ENCODE measurements at places on chromosomes 13 and 19.
A peak's percentile ranks its signal among the peaks of the same experiment; 100 is the strongest.

- no peak for DNase-seq
These were observed 12.8 kb downstream of the TNFAIP8L1 start for GRCh38 chr19:4652075-4652474.

DNA sequence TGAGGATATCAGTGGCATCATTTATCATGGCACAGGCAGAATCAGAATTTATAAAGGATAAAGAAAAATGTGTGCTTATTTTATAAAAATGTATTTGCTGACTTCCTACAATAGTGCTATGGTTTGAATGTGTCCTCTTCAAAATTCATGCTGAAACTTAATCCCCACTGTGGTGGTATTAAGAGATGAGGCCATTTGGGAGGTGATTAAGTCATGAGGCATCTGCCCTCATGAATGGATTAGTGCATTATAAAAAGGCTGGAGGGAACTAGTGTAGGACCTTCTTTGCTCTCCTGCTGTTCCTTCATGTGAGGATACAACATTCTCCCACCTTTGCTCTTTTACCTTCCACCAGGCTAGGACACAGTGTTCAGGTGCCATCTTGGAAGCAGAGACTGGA is 212.8 kb downstream of the RFC3 start:
- DNase-seq: no peak

- peak; percentile 57 for DNase-seq
These were observed 19.6 kb downstream of the AP2A1 start for GRCh38 chr19:49786376-49786820.

DNA sequence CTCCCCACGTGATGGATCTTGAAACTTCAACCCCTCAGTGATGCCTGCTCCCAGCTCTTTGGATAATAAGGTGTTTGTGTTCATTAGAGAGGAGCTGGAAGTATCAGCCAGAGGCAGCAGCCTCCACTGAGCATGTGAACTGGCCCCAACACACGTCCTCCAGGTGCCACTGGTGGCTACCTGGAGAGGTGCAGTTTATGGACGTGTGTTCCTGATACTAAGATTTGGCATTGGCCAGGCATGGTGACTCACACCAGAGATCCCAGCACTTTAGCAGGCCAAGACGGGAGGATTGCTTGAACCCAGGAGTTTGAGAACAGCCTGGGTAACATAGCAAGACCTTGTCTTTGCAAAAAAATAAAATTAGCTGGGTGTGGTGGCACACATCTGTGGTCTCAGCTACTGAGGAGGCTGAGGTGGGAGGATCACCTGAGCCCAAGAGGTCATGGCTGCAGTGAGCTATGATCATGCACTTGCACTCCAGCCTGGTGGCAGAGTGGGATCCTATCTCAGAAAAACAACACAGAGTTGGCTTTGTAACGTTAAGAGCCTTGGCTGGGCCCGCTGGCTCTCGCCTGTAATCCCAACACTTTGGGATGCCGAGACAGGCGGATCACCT is 34.4 kb downstream of the SLC25A42 start:
- DNase-seq: no peak

DNA sequence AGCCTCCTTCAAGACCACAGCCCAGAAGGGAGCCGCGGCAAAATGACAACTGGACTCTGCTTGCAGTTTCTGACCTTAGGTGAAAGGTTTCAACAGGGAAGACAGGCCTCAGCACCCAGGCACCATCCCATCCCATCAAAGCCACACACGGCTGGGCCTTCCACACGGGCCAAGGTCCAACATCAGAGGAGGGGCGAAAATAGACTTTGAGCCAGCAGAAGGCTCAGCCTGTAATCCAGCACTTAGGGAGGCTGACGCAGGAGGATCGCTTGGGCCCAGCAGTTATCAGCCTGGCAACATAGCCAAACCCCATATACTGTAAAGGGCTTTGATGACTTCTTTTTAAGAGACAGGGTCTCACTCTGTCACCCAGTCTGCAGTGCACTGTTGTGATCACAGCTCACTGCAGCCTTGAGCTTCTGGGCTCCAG is 26.8 kb upstream of the TINCR start:
- no peak for DNase-seq

- DNase-seq: peak; percentile 55
These were observed 80.0 kb downstream of the KDM4B start for GRCh38 chr19:5048727-5049553.

DNA sequence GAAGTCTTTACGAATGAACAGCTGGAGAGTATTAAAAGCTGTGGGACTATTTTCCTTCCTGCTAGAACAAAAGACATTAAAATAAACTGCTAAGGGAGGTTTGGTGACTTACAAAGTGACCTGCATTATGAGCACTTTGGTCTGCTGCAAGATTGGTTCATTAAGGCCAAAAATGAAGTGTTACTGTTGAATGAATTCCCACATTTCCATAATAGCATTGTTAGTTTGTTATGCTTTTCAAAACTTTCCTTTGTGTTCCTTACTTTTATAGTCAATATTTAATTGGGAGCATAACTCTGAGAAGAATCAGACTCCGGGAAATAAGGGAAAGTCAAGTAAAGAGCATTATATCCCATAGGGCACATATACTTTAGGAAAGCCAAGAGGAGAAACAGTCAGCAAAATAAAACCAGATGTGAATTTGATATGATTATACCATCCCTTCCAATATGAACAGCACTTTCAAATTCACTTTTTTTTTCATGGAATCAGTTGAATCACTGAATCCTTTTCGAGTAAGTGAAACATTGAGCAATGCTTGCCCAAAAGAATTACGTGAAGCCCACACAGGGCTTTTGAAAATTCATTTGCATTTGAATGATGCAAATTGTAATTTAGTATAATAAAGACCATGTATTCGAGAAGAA is 112.6 kb downstream of the KCTD12 start:
- DNase-seq: no peak

DNA sequence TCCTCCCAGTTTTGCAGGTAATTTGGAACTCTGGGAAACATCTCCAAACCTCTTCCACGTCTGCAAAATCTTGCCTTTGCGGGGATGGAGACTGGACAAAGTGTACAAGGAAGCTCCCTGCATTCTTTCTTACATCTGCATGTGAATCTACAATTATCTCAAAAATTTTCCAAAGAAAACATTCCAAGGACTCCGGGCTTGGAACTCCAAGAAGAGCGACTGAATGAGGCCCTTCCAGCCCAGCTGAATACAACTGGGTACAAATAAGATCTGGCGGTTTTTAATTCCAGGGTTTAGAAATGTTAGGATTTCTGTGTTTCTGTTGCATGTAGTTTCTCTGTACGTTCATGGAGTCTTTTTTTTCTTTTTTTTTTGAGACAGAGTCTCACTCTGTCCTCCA is 28.5 kb downstream of the EXOC3L2 start:
- DNase-seq: no peak

DNA sequence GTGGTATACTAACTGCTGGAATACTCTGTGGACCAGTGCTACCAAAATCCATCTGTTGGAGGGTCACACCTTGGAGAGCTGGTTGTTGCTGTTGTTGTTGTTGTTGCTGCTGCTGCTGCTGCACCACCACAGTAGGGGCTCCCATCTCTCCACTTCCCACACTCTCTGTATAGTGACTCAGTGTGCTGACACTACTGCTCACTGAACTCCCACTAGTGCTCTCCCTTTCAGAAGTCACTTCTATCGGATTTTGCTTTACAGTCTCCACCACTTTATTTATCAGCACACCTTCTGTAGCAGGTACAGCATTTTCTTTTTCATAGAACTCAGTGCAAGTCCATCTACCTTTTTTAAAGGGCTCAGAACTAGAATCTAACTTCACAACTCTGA is 1.7 kb downstream of the TSC22D1 start:
- no peak for DNase-seq

DNA sequence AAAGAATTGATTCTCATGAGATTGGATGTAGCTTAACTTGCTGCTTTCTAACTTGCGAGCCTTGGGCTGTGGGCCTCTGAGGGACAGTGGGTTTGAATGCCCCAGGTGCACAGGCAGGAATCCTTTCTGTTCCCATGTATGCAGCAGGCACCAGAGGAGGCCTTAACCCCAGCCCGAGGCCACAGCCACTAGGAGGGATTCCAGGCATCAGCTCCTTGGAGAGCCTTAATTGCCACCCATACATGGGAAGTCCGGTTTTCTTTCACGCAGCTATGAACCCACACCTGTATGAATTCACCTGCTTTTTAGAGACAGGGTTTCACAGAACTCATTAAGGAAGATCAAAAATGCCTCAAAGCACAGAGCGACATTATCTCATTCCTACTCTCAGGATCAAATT is 117.9 kb downstream of the CRYL1 start:
- DNase-seq: no peak

DNA sequence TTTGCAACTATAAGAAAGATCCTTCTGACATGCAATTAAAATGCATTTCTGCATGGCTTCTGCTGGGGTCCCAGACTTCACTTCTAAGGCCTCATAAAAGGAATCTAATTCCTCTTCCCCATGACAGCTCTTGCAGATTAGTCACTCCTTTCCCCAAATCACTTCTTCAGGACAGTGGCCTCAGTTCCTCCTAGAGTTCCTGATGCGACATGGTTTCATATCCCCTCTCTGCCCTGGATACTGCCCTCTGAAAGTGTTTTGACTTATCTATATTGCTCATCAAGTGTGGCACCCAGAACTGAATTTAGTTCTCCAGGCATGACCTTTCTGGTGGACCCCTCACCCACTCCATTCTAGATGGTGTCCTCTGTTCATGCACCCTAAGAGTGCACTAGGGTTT is 238.1 kb downstream of the FOXO1 start:
- DNase-seq: no peak

- DNase-seq: peak; percentile 75
These were observed 337 bp upstream of the FXYD7 start for GRCh38 chr19:35142606-35143230.

DNA sequence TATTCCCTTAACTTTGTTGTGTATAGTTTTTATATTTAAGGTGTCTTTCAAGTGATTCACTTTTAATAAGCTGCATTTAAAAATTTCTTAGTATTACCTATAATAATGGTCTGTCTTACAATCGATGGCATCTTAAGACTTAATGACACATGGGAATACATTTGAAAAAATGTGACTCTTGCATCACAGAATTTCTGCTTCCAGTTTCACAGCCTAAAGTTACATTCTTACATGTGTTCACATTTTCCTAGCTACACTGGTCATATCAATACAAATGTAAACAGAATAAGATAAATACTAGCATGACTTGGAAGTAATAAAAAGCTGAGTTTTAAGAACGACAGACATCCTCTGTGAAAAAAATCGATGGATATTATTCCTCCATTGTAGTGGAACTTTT is 1597.1 kb upstream of the MIR17HG start:
- no peak for DNase-seq

Measured in mesendoderm (in vitro differentiated cells).